ENCODE measurements at places on chromosomes 3 and 15.
A peak's percentile ranks its signal among the peaks of the same experiment; 100 is the strongest.

DNA sequence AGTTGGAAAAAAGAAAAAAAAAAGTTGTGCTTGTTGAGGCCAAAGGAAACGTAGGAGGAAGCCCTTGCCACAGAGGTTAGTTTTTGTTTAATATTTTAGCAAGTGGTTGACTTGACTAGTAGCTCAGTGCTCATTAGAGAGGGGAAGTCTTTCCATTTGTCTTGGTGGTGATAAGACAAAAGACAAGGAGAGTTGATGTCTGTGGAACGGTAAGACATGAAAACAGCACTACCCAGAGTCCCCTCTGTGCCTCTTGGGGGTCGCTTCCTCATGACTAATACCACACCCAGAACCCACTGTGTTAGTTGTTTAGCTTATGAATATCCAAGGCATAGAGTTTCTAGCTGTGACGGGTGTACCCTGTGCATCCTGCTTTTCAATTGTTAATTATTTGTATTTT, 211.4 kb downstream of the ITPR1 start:
- no peak for DNase-seq

DNA sequence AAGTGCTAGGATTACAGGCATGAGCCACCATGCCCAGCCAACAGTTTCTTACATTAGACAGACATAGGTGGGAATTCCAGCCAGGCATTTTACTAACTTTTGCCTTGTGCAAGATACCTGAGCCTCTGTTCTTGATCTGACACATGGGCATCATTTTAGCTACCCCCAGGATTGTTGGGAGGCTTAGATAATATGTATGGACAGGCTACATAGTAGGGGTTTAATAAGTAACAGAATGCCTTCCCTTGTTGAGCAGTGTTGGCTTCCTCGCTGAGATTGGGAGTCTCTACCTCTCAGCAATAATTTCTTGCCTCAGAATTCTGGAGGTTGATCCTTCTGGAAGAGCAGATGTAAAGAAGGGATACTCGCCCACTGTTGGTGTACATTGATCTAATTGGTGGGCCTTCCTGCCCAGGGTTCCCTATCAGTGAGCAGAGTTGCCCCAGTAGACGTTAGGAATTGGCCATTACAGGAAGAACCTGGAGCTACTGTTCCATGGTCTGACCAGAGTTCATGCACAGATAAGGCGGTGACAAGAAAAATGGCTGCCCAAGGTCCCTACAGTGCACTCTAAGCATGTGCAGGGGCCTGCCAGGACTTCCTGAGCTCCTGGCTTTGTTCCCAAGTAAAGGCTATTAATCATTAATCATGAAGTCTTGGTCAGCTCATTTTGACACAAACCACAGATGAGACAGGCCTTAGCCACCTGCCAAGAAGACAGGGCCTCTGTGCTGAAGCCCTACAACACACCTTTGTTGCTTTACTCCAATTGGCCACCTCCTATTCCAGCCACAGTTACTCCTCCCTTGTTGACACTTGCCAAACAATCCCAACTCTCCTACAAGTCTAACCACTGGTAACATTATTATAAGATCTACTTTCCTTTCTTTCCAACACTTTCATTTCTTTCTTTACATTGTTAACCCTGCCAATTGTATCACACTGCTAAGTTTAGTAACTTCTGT, 5.0 kb upstream of the IL17RE start:
- peak; percentile 25 for DNase-seq

GRCh38 chr15:94234300-94234699, 2.9 kb downstream of the MCTP2 start:
- no peak for DNase-seq

DNA sequence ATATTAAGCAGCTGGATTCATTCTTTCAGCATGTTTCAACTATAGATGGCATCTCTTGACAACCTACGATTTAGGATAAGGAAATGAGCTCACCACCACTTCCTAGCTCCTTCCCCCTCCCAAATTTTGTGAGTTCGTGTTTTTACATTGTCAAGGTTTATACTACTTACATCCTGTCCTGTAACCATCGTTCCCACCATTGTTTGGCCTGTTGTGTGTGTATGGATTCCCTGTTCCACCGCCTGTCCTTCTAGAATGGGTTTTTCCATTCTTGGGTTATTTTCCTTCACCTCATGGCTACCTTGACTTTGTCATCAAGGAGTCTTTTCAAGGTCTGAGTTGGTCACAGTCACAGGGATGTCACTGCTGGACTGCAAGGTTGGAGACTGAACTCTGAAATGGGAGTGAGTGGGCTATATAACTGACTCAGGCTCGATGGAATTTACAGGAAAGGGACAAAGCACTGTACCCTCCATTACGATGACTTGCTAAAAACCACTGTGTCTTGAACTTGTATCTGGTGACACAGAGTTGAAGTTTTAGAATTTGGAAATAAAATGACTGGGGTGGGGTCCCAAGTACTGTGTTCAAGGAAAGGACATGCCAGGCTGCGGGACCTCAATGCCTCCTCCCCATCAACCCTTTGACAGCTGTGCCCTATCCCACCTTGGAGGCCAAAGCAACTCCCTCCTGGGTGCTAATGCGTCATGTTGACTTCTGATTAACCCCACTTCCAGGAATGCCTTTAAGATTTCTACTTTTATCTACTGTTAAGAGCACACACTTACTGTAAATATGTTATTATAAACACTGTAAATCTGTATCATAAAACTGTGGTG, 66.8 kb upstream of the BLM start:
- DNase-seq, result peak; percentile 93

- no peak for DNase-seq
Observed at GRCh38 chr15:44468709-44469385, 41.4 kb downstream of the CTDSPL2 start.

- DNase-seq, result no peak
Observed at GRCh38 chr15:100016632-100017031, 283.4 kb upstream of the LYSMD4 start.

GRCh38 chr15:42387603-42388002, 28.3 kb downstream of the CAPN3 start:
- DNase-seq, result no peak

DNA sequence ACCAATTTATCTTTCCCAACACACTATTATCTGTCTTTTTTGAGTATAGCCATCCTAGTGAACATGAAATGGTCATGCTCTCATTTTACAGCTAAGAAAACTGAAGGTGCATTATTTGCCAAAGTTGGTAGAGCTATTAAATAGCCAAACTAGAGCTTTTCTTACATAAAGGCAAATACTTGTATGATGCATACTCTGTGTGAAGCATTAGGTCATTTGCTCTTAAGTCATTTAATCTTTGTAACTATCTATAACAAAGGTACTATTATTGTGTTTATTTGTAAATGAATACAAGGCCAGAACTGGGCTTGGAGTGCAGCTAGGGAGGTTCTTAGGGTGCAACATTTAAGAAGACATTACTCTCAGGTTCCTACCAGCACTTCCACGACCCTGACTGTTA, 123.7 kb downstream of the THSD4 start:
- DNase-seq, result no peak
